IPS-NIHi11 (cell line): ENCODE measurements at places on chromosomes 2 and 18.
A peak's percentile ranks its signal among the peaks of the same experiment; 100 is the strongest.

- DNase-seq = no peak
Measured at GRCh38 chr2:210268281-210268680, 43.0 kb upstream of the ACADL start.

DNA sequence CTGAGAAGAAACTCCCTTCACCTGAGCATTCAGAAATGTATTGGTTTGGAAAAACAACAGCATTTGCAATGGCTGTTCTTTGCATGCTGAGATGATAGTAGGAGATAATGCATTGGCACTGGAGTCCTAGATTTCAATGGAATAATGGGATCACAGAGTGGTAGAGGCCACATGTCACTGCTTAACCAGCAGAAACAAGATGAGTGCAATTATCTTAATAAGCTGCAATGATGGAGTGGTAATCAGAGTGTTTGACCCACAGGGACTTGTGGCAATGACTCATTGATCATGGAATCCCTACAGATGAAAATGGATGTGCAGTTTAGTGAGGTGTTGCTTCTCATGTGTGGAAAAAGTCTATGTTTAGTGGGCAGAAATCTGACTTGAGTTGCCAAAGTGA is 218.8 kb upstream of the ZEB2 start:
- DNase-seq = no peak

DNA sequence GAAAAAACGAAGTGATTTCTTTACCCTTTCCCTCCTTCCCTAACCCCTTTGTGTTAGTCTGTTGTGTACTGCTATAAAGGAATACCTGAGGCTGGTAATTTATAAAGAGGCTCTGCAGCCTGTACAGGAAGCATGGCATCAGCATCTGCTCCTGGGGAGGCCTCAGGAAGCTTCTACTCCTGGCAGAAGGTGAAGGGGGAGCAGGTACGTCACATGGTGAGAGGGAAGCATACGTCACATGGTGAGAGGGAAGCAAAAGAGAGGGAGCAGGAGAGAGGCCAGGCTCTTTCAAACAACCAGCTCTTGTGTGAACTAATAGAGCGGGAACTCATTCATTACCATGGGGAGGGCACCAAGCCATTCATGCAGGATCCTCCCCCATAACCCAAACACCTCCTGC is 126.2 kb downstream of the CAPN13 start:
- no peak for DNase-seq

- DNase-seq = peak; percentile 64
Measured at GRCh38 chr2:106269591-106270291, 75.6 kb upstream of the UXS1 start.

- DNase-seq = no peak
Measured at GRCh38 chr18:79374408-79375171, 21.1 kb upstream of the NFATC1 start.

- no peak for DNase-seq
Measured at GRCh38 chr2:52405980-52406379, 1361.6 kb upstream of the CHAC2 start.

DNA sequence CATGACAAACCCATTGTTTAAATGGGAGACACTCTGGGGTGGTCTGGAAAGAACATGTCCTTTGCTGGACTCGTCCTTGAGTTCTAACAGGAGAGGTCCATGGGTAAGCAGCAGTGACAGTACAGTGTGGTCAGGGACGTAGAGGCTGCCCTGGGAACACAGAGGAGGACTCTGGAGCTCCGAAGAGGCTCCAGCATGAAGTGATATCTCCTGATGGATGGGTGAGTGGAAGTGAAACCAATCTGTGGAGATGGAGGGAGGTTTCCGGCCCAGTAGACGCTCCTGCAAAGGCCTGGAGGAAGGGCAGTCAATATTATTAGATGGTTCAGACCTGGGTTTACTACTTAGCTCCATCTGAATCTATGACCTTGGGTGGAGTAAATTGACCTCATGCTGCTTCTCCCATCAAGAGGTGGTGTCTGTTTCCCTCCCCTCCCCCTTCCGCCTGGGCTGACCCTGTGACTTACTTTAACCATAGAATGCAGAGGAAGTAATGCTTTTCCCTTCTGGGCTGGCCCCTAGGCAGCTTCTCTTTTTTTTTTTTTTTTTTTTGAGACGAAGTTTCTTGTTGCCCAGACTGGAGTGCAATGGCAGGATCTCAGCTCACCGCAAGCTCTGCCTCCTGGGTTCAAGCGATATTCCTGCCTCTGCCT is 2.3 kb upstream of the TFCP2L1 start:
- DNase-seq = no peak

- no peak for DNase-seq
Measured at GRCh38 chr2:239498981-239499634, 98.3 kb upstream of the HDAC4 start.
